Natural killer cell (primary cell): ENCODE measurements at places on chromosomes 2 and 18. TPM values are rescaled to one million over a fixed set of nuclear protein-coding genes. Genes with fewer than 3 reads are reported as not detected.
A peak's percentile ranks its signal among the peaks of the same experiment; 100 is the strongest.

Gene C1QL2
- not detected for total RNA-seq

Gene STPG4
- not detected for total RNA-seq

Gene CELF4
- total RNA-seq = not detected

Gene SPATA3
- total RNA-seq = not detected

Gene RNF144A
- 36.7 TPM for total RNA-seq

Gene LRATD1
- total RNA-seq = not detected

Gene AKAIN1
- total RNA-seq = not detected

Gene TCF7L1
- total RNA-seq = not detected

Gene IL36RN
- total RNA-seq = not detected

Gene DSG2
- not detected for total RNA-seq

Gene RASGRP3
- total RNA-seq = 2.7 TPM

Gene MOGAT1
- not detected for total RNA-seq

DNA sequence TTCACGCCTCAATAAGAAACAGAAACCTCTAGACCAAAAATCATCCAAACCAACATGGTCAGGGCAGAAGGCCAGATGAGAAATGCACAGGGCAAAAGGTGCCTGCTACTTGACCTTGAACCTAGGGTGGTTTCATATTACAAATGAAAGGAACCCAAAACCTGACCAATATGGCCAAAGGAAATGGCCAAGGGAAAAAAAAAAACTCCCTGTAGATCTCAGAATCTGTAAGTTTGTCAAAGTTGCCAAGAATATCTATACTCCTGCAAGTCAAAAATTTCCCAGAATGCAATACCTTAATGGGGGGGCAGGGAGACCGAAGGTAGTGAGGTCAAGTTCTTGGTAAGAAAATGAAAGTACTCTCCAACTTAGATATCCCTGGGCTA, 47.2 kb downstream of the HIBCH start:
- no peak for DNase-seq

GRCh38 chr2:233402789-233403188, 48.5 kb downstream of the DGKD start:
- no peak for DNase-seq

- DNase-seq = no peak
Observed at GRCh38 chr2:2787301-2787907, 456.3 kb upstream of the MYT1L start.

- DNase-seq = no peak
Observed at GRCh38 chr2:28063492-28063962, 173.0 kb downstream of the BABAM2 start.

- DNase-seq = no peak
Observed at GRCh38 chr2:163774862-163775261, 39.1 kb upstream of the FIGN start.

DNA sequence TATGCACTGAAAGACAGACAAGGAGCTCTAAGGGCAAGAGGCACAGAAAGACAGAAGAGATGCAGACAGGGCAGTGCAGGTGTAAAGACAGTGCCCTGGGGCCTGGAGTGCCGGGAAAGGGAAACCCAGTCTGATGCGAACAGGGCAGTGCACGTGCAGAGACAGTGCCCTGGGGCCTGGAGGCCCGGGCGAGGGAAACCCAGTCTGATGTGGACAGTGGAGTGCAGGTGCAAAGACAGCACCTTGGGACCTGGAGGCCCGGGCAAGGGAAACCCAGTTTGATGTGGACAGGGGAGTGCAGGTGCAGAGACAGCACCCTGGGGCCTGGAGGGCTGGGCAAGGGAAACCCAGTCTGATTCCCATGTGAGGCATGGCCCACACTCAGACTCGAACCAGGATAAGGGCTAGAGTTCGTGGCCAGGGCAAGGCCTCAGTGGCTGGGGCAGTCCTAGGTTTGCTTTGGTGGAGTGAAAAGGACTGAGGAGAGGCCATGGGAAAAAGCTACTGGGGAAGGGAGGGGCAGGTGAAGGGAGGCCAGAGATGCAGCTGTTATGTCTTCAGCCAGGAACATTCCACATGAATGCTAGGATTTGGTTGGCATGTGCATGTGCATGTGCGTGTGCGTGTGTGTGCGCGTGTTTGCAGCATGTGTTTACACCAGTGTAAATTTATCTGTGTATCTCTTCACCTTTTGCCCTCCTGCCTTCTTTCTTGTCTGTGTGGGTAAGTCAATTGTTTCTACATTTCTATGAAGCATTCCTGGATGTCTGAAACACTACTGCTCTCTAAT, 39.1 kb upstream of the DNMT3A start:
- no peak for DNase-seq

DNA sequence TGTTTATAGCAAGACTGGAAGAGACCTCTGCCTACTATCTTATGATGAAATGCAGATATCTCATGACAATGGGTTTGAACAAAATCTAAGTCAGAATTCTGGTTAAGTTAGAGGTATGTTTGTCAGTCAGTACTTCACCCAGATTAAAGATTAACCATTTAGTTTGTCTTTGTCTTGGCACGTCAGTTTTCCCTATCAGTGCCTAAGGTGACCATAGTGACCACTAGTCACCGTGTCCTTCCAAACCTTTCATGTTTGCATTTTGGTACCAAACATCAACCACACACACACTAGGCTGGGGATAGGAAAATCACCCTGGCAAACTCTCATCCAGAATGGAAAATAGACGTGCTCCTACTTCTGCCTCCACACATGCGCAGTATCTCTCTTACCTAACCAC, 248.9 kb downstream of the PIEZO2 start:
- no peak for DNase-seq

DNA sequence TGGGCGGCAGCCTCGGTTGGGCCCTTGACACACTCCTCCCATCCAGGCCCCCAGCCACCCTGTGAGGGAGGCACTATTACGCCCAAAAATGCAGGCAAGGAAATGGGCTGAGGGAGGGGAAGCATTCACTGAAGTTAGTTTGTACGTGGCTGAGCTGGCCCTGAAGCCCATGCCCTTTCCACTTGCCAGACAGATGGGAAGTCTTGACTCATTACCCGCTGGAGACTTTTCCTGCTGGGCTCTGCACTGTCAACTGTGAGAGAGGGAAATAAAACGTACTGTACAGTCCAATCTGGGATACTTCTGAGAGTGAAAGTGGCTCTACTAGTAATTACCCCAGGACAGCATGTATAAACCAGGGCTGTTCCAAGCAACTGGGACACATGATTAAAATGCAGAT, 125.9 kb downstream of the MSH2 start:
- DNase-seq = no peak

DNA sequence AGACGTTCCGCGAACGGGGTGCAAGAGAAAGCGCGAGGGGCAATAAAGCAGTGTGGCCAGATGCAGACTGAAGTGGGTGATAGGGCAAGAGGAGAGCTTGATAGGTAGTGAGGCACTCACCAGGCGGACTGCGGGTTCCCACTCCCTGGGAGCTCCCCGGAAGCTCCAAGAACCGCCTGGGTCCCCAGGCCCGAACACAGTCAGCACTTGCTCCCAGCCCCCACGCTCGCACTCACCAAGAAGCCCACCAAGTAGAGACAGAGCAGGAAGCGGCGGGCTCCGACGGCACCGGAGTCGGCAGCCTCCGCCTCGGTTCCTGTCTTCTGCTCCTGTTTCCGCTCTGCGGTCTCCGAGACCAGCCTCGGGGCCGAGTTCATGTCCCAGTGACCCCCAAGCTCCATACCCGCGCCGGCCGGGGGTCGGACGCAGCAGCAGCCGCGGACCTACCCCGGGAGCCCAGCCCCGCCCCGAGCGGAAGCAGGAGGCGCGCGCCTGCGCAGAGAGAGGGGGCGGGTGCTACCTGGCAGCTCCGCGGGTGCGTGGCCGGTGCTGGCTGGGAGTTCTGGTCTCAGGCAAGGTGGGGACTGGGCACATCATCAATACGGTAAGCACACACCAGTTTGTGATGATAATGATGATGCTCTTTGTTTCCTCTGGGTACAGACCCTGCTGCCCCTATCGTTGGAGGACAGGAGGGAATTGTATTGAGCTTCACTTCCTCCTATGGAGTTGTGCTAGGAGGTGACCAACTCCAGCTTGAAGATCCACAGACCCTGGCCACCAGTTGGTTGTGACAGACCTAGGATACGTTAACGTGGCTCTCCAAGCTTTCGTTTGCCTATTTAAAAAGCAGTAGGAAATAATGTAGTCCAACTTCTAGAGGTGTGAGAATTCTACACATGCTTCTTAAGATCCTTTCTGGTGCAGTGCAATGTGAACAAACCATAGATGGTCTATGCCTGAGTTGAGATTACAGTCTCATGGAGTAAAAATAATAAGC, 25.1 kb upstream of the TMEM182 start:
- DNase-seq = peak; percentile 89

DNA sequence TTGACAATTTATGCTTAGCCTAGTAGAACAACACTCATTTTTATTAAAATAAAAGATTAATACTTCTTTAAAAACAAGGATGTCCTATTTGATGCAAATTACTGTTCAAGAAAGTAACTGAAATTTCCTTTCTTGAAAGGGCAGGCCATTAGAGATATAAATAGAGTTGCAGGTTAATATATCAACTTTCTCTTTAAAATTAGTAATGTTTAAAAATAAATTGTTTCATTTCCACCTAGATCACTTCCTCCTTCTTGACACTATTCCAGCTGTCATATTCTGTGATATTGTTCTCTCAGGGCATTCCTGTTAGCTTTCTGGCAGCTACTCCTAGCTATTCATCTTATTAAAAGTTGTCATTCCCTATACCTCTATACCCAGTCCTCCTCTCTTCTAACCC, 357.9 kb upstream of the NRP2 start:
- DNase-seq = no peak

- DNase-seq = no peak
Observed at GRCh38 chr2:113963965-113964364, 74.1 kb downstream of the ACTR3 start.

- DNase-seq = no peak
Observed at GRCh38 chr2:66682476-66682875, 247.6 kb downstream of the MEIS1 start.

DNA sequence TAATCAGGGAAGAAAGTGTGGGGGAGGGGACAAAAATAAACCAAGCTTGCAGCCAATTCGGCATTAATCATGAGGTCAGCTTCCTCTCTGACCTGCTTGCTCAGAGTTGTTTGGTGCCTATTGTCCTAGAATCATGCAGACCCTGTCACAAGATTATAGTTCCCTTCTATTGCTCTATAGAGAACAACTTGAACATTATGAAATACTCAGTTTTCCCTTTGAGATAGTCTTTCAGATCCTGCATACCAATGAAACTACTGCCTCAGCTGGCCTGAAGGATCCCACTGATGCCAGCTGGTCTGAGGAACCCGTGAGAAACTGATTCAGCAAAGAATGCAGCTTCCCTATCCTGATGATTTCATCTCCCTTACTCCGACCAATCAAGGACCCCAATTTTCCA, 955 bp upstream of the BBS5 start:
- DNase-seq = no peak

GRCh38 chr2:170369894-170370293, 191.9 kb downstream of the MYO3B start:
- no peak for DNase-seq

DNA sequence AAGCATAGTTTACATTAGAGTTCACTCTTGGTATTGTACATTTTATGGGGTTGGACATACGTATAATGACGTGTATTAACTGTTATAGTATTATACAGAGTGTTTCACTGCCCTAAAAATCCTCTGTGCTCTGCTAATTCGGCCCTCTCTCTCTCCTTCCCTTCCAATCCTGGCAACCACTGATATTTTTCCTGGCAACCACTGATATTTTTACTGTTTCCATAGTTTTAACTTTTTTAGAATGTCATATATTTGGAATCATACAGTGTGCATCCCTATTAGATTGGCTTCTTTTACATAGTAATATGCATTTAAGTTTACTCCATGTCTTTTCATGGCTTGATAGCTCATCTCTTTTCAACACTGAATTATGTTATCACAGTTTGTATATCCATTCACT, 526.7 kb downstream of the RIT2 start:
- no peak for DNase-seq

DNA sequence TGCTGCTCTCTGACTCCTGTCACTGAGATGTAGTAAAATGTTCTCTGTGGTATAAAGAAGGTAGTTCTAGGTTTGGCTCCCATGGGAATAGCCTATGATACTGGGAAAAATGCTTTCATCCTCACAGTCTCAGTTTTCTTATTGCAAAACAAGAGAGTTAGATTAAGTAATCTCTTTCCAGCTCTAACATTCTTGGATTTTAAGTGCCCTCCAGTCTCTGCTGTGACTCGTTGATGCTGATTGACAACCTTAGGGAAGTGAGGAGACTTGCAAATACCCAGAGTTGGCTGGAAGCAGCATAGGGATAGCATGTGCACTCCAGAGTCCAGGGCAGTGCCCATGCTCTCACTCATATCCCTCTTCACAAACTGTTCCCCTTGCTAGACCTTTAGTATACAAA, 534.9 kb downstream of the SLC4A3 start:
- no peak for DNase-seq

DNA sequence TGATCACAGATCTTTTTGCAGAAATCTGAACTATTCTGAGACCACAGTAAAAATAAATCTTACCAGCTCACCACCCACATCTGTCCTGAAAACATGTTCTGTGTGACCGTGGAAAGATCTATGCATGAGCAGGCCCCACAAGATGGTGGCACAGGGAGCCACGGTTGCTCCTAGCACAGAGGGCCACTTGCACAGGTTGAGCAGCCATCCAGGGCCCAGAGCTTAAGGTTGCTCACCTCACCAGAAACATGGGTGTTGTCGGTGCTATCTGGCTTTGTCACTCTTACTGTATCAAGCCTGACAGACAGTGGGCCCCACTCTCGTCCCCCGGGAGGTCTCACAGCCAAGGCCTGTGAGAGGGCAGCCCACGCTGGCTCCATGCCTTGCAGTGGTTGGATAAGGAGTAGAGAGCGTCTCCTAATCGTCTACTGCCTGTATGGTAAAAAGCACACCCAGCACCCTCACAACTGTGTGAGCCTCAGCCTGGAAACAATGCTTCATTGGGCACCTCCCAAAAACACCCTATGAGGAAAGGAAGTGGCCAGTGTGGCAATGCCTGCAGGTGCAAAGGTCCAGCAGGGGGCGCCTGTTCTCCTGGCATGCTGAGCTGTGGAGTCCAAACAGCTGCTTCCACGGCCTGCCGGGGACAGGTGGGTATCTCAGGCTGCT, 19.6 kb downstream of the TUBB6 start:
- DNase-seq = peak; percentile 76

DNA sequence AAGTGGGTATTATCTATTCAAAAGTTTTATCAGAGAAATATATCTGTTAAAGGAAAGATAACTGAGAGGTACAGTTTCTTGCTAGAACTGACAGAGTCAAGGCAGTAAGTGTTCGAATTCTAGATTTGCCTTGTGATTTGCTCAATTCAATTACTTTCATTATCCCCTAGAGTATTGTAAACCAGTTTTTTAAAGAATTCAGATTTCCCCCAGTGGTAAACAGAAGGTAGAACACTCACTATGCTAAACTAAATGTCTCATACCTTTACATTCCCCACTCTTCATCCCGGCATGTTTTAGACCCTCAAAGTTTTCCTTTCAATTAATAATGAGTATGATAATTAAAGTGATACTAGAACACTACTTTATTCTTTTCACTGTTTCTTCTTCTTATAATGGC, 28.6 kb downstream of the TTC21B start:
- DNase-seq = no peak
